ENCODE measurements at places on chromosomes 3 and 15.

DNA sequence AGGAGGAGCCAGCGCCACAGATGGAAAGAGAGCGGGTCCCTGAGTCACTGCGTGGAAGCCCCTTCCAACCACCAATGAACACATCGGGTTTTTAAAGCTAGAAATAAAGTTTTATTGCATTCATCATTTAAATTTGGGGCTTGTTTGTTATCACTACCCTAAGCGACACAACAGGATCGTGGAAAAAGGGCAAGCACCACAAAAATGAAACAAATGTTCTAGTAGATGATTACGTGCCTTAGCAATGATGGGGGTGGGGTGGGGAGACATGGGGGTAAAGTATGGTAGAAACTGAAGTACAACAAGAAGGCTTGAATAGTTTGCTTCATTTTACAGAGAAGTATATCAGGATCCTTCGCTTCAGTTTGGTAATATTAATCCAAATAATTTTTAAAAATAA lies 221.6 kb upstream of the ATP10A start:
- DNase-seq, result no peak

DNA sequence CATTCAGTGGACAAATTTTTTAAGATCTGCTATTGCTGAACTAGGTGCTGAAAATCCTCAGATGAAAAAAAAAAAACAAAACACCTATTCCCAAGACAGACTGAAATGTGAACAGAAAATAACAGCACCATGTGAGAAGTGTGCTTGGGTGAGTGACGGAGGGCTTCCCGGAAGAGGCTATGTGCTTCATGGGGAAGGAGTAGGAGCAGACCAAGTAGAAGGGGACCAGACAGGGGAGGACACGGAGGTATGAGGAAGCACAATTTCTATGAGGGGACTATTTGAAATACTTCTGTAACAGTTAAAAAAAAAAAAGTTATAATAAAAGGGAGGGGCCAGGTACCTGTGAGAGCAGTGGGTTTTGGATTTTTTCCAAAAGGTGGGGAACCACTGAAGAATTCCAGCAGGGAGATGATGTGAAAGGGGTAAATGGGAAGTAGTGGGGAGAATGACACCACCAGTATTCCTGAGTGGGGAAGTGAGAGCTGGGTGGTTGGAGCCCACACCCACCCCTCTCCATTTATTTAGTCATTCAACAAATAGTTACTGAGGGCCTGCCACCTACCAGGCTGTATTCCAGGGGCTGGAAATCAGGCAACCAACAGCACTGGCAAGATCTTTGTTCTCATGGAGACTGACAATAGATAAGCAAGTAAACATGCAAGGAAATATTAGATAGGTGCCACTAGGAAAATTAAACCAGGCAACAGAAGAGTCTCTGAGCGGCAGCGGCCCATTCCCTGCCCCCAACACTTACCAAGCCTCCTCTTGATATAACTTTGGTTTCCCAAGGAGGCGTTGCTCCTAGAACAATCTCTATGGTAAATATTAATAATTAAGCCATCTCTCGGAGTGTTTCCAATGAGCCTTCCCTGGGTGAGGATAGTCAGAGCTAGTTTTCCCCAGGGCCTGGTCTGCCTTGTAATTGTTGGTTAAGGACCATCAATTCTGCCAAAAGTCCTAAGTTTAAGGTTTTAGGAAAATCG lies 3.8 kb upstream of the USP3 start:
- DNase-seq, result no peak

GRCh38 chr3:187949093-187949820 lies 204.0 kb upstream of the BCL6 start:
- DNase-seq, result no peak

GRCh38 chr15:33211176-33211808 lies 16.8 kb upstream of the FMN1 start:
- DNase-seq, result no peak

DNA sequence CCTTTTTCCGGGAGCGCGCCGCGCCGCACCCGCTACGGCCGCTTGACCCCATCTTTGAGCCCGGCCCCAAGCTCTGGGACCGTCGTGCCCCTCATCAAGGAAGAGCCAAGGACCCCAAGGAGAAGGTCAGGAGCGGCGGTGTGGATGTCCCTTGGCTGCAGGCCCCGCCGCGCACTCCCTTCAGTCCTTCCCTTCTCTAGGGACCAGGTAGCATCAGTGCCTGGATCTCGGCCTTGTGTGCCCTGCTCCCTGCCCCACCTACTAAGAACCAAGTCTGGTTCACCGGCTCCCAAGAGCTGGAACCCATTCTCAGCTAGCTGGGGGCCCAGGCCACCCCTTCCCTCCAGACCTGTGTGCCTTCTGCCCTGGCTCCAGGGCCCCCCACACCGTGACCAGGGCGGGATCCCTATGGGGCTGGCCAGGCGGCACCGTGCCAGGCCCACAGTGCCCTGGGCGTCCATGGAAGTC lies 69.3 kb upstream of the CGNL1 start:
- DNase-seq, result no peak

DNA sequence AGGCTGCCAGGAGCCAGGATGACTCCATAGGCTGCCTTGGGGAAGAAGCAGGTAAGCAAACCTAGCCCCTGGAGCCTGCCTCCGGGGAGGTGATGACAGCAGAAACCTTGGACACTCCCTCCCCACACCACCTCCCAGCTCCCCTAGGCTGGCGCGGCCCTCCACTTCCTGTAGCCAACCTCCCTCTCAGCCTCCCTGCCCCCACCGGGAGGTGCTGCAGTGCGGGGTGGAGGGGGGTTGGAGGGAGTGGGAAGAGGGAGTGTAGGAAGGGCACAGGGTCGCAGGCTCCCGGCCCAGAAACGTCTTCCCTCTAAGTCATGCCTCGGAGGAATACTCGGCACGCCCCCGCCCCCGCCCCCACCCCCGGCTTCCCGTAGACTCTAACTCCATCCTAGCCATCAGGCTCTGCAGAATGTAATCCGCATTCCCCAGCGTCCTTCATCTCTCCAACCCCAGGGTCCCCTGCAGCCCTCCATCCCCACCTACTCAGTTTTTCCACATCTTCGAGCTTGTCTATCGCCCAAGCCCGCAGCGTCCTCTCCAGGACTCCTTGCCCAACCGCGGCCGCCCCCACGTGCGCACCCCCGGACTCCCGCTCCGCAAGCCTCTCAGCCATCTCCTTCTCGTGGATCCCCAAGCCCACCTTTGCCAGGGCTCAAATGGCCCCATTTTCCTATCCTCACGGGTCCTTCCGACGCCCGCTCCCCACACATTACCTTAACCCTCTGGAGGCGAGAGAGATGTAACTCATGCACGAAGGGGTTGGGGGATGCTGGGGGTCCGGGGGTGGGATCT lies 528 bp downstream of the LPCAT4 start:
- peak; percentile 17 for DNase-seq

DNA sequence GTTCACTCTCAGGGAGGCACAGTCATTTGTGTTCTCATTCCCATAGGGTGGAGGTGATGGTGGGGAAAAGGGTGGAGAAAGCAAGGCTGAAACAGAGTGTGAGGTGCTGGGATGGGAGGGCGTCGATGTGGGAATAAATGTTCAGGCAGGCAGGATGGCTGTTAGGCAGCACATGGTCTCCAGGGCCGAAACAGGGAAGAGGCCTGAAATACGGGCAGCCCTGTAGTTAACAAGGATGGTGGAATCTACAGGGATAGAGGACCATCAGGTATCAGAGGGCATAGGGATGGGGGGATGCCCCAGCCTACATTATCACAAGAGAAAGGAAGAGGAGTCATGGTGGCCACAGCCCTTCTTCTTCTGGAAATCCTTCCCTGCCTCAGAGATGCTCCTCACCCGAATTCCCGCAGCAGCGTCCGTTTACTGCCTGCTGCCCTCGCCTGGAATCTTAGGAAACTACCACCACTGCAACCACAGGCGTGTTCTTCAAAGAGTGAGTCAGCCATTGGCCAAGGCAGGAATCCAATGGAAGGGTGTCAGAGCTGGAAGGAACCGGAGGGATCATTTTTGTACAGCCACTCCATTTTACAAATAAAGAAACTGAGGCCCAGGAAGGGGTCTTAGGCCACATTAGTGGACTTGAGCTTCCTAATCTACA lies 49.7 kb upstream of the POMGNT2 start:
- DNase-seq, result peak; percentile 79

- DNase-seq, result peak; percentile 86
Observed at GRCh38 chr3:153927107-153927506, 194.1 kb upstream of the ARHGEF26 start.
